ENCODE measurements at places on chromosomes 5 and 9.

- DNase-seq: no peak
Measured at GRCh38 chr9:126609191-126609590, 4.5 kb upstream of the LMX1B start.

DNA sequence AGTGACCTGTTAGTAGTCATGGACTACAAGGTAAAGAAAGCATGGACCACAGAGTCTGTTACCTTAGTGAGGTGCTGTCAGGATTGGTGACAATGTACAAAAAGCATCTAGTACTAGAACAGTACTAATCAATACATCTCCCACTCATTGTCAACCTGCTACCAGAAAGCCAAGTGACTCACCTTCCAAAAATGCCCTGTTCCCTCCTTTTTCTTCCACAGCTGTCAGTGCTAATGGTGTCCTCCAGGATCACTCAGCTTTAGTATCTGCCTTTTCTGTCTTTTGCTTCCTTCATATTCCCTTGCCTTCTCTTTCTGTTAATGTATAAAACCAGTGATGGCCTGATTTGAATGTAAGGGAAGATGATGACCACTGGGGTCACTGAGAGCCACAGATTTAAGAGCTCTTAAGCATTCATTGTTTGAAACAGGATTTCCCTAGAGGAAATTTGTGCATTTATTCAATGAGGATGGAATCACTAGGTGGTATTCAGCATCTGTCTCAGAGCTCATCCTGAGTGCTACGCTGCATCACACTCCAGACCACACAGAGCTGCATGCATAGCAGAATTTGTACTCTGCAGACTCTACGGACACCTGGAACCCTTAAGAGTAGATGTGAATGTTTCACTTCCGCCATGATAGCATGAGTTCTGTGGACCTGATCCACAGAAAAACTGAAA is 71.0 kb downstream of the SV2C start:
- no peak for DNase-seq

DNA sequence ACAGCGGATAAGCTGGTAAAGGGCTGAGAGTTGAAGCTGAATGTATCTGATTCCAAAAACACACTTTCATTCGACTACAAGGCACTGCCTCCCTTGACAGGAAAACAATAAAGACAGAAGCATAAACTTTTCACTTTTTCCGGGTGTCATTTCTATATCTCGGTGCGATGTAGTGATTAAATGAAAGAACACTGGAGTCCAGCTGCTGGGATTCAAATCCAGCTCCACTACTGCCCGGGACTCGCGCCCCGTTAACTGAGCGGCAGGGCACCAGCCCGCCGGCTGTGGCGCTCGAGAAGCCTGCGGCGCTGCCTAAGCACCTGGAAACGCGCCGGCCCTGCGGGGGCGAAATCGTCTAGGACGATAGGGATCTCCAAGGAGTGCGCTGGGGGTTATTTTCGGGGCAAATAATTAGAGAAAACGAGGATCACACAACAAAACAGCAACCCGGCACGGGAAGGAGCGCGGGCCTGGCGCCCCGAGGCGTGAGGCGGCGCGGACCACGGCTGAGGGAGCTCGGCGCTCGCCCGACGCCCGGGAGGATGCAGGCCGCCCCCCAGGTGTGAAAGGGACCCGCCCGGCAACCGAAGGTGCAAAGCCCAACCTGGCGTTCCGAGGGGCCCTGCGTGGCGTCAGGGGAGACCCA is 837 bp downstream of the UIMC1 start:
- peak; percentile 29 for DNase-seq

DNA sequence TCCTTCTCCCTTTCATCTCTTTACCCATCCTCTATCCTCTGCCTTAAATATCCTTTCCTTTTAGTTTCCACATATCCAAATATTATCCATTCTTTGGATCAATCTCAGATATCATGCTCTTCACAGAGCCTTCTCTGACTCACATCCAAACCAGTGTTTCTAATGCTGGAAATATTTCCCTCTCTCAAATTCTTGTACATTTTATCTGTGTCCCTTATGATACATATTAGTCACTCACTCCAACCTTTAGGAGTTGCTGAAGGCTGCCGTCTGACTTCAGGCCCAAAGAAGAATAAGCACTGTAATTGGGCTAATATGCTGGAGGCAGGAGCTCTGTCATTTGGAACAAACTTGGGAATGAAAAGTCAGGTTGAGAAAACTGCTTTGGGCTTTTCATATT is 156.4 kb upstream of the RUSC2 start:
- no peak for DNase-seq

GRCh38 chr9:19512103-19512832 is 103.5 kb downstream of the ACER2 start:
- no peak for DNase-seq

DNA sequence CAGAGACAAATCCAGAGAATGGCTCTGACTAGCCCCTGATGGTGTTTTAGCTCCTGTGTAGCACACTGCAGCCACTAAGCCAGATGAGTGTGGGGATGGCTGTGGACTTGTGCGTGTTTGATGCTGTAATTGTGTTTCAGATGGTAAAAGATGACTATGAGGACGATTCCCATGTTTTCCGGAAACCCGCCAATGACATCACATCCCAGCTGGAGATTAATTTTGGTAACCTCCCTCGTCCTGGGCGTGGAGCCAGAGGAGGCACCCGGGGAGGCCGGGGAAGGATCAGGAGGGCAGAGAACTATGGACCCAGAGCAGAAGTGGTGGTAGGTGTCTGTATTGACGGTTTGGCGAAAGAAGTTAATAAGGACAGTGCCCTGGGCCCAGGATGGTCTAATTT is 38.0 kb downstream of the HABP4 start:
- DNase-seq: no peak

DNA sequence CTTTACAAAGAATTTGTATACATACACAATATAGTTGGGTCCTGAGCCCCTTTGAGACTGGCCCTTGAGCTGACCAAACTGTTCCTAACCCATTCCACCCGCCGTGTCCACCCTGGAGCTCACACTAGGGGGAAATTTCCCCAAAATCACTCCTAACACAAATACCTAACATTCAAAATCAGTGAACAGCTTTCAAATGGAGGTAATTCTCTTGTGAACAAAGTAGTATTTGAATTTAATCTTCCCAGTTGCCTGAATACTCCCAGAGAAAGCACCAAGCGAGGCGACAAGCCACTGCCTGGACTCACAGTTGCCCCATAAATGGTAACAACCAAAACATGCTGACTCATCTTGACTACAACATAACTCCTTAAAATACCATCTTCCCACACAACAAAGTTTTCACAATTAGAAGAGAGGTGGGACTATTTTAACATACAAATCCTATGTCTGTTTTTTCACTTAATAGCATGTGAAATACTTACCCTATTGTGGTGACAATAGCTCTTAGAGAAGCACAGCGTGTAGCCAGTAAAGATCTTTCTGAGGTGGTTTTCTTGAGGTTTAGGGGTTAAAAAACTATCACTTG is 31.7 kb upstream of the SCAMP1 start:
- DNase-seq: no peak

DNA sequence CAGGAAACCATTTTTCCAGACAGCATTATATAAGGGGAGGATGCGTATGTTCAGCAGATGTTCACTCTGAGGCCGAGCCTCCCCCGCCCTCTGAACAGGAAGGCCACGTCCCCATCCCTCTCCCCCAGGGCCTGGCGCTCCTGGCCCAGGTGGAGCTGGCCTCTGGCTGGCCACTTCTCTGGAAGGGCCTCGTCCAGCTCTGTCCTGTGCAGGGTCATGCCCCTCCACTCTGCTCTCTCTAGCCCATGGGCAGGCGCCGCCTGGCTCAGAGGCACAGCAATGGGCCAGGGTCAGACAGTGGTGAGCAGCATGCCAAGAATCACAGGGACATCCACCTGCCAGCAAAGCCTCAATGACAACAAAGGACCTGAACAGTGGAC is 34.2 kb downstream of the ADAMTS2 start:
- no peak for DNase-seq

DNA sequence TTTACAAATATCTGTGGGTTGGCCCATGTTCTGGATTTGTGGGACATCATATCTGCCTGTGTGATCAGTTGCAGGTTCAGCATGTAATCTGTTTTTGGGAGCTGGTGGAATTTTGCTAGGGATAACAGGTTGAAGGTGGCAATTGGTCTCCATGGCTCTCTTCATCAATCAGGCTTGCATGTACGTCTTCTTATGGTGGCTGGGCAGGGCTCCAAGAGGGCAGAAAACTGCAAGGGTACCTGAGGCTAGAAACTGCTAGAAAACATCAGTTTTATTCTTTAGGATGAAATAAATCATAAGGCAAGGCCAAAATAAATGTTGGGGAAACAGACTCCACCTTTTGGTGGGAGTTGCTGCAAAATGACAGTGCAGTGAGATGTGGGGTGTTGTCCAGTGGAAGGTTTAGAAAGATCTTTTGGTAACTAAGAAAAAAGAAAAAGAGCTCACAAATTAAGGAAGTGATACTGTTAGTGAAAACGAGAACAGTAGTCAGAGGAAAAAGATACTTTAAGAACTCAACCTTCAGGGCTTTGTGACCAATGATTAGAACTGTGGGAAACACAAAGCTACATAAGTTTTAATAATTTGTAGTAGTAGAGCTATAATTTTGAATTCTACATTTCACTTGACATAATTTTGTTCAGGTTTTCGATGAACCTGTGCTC is 300.7 kb upstream of the IZUMO3 start:
- no peak for DNase-seq

GRCh38 chr9:75111019-75111622 is 22.8 kb downstream of the OSTF1 start:
- no peak for DNase-seq

DNA sequence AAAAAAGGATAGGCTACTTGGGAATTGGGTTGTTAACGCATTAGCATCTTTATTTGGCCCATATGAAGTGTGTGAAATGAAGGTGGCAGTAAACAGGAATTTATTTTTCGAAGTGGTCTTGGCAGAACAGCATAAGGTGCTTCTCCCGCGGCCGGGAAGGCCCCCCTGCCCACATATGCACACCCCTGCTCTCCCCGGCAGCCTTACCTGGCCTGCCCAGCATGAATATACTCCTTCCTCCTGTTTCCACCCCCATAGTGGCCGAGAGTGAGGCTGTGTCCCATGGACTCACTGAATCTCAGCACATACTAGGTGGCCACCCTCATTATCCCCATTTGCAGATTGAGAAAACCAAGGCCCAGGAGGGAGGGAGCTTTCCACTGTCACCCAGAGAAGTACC is 54.0 kb upstream of the OLFM1 start:
- no peak for DNase-seq

GRCh38 chr9:74322661-74323314 is 174.3 kb upstream of the RORB start:
- DNase-seq: no peak

- no peak for DNase-seq
Measured at GRCh38 chr5:150081541-150082283, 4.6 kb downstream of the CSF1R start.

Data from stimulated activated CD8-positive, alpha-beta memory T cell treated with anti-CD3 and anti-CD28 coated beads, Interleukin-15, amount 100 ng/mL, for 1 hour (primary cell).